ENCODE measurements at places on chromosomes 3 and 15. TPM values are rescaled to one million over a fixed set of nuclear protein-coding genes. Genes with fewer than 3 reads are reported as not detected.
A peak's percentile ranks its signal among the peaks of the same experiment; 100 is the strongest.

GRCh38 chr3:133362539-133362938, 37.3 kb upstream of the BFSP2 start:
- H3K36me3 ChIP-seq = no peaks in the 10 kb centered on the region
- no peak for DNase-seq
- no peak overlapping the region for H3K4me3 ChIP-seq
- H3K4me1 ChIP-seq = no peaks in the 10 kb centered on the region

GRCh38 chr15:86556396-86557017, 476.8 kb downstream of the AGBL1 start:
- no peak overlapping the region for H3K4me3 ChIP-seq
- peaks cover 8% of the 10 kb centered on the region for H3K4me1 ChIP-seq
- DNase-seq = no peak

UMPS gene
- polyA plus RNA-seq = 3.1 TPM

- DNase-seq = no peak
- H3K4me1 ChIP-seq = no peaks in the 10 kb centered on the region
- no peaks in the 10 kb centered on the region for H3K36me3 ChIP-seq
Observed at GRCh38 chr3:106231086-106231485, 362.3 kb upstream of the CBLB start.

NOX5 gene
- 0.37 TPM for polyA plus RNA-seq

A4GNT gene
- not detected for polyA plus RNA-seq

DNA sequence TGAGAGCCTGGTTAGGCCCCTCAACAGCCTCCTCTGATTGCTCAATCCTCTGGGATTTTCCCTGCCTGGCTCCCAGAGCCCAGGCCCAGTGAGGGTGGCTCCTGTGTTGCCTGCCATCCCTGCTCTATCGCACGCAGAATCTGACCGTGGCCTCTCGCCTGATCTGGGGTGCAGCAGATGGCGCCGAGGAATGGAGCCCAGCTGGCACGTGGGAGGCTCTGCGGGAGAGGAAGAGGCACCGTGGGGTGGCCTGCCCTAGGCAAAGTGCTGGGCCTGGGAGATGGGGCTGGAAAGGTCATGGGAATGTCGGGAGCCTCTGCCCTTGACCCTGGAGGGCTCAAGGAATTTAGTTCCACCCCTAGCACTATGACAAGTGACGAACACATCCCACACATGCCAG, 10.3 kb downstream of the SV2B start:
- H3K4me1 ChIP-seq = peaks cover under 1% of the 10 kb centered on the region
- no peak overlapping the region for H3K27ac ChIP-seq
- DNase-seq = no peak
- no peaks in the 10 kb centered on the region for H3K36me3 ChIP-seq
- H3K4me3 ChIP-seq = no peak overlapping the region

ZNF80 gene
- polyA plus RNA-seq = not detected

DNA sequence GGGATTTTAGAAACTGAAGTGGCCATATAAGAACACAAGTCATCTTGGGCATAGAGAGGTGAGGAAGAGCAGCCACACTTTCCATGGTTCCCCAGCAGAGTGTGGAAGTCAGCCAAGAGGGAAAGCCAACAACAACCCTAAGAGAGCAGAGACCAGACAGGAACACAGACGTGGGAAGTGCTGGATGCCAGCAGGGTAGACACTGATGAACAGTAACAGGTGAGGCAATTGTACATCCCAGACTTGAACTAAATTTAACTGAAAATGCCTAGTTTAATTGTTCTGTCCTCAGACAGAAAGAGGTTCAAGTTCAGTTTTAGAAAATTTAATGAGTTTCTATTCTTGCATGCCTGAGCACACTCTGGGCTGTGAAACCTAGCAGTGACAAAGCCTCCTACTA, 212.1 kb downstream of the ATP8B4 start:
- no peaks in the 10 kb centered on the region for H3K36me3 ChIP-seq
- no peak overlapping the region for H3K4me3 ChIP-seq
- H3K4me1 ChIP-seq = peaks cover 11% of the 10 kb centered on the region
- no peak overlapping the region for H3K27ac ChIP-seq
- no peak for DNase-seq
- H3K27me3 ChIP-seq = no peaks in the 10 kb centered on the region

RBPMS2 gene
- polyA plus RNA-seq = 310 TPM

NRG4 gene
- not detected for polyA plus RNA-seq

GRCh38 chr3:15903759-15904720, 106.3 kb upstream of the ANKRD28 start:
- H3K27ac ChIP-seq = peak overlapping the region; percentile 92
- H3K36me3 ChIP-seq = no peaks in the 10 kb centered on the region
- no peak overlapping the region for H3K4me3 ChIP-seq
- H3K27me3 ChIP-seq = no peaks in the 10 kb centered on the region
- DNase-seq = peak; percentile 73

P2RY12 gene
- polyA plus RNA-seq = 0.37 TPM

GRCh38 chr3:41836360-41837134, 125.4 kb downstream of the ULK4 start:
- H3K27ac ChIP-seq = no peak overlapping the region
- no peak overlapping the region for H3K4me3 ChIP-seq
- DNase-seq = no peak
- no peaks in the 10 kb centered on the region for H3K4me1 ChIP-seq
- H3K36me3 ChIP-seq = no peaks in the 10 kb centered on the region

DNA sequence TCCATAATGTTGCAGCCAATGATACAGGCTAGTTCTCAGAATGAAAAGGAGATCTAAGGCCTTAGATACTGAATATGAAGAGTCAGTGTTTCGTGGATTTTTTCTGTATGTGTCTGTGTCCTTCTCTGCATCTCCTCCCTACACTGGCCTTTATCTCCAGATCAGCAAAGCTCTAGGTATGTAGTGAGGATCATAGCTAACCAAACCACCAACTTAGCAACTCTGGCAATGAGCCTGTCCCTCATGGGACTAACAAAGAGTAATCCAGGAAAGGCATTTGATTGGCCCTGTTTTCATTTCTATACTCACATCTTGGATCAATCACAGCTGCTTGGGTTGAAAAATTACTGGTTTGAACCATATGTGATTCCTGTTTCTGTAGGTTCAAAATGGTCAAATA, 18.6 kb upstream of the CNTN3 start:
- no peaks in the 10 kb centered on the region for H3K4me1 ChIP-seq
- DNase-seq = no peak
- H3K4me3 ChIP-seq = no peak overlapping the region
- no peak overlapping the region for H3K27ac ChIP-seq

GRCh38 chr3:75951941-75952340, 166.6 kb upstream of the ZNF717 start:
- H3K4me1 ChIP-seq = no peaks in the 10 kb centered on the region
- no peak overlapping the region for H3K4me3 ChIP-seq
- H3K36me3 ChIP-seq = no peaks in the 10 kb centered on the region
- no peak for DNase-seq

DNA sequence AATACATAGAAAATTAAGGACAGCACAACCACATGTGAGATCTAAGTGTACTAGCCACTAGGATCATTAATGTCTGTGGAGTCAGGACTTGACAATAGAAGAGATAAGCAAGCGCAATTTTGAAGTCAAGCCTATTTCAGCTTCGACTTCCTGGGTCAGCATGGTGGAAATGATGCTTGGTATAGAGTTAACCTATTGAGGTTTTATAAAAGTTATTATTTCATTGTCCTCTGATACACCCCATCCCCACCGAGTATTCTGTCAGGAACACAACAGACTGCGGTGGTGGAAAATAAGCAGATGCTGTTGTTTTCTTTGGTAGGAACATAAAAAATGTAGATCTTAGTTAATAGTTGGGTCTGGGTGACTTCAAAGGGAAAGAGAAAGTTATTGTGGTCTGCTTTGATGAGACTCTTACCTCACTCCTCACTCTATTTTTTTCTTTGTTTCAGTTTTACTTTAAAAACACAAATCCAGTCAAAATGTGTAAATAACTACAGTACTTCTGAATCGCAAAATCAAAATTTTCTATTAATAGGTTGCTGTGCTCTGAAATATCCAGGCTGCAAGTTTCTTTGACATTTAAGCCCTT, 82.1 kb downstream of the IL5RA start:
- H3K27me3 ChIP-seq = peaks cover 8% of the 10 kb centered on the region
- H3K36me3 ChIP-seq = no peaks in the 10 kb centered on the region
- H3K4me1 ChIP-seq = no peaks in the 10 kb centered on the region
- no peak overlapping the region for H3K4me3 ChIP-seq
- no peak overlapping the region for H3K27ac ChIP-seq

DNA sequence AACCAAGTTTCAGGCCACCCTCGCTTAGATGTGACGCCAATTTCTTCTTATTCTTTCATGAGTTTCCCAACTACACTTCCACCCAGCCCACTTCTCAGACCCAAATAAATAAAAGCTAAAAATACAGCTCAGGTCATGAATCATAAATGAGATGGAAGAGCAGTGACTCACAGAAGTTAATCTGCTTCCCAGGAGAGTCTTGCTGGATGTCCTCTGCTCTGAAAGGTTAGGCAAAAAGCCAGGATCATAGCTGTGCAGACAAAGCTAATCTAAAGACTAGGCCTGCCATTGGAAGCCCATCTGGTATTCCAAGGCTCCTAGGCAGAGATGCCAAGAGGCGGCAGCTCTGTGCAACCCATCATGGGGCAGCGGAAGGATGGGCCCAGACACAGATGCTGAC, 24.1 kb downstream of the SHC4 start:
- no peak overlapping the region for H3K4me3 ChIP-seq
- no peak overlapping the region for H3K27ac ChIP-seq
- no peaks in the 10 kb centered on the region for H3K36me3 ChIP-seq
- no peaks in the 10 kb centered on the region for H3K27me3 ChIP-seq
- peaks cover 7% of the 10 kb centered on the region for H3K4me1 ChIP-seq

DNA sequence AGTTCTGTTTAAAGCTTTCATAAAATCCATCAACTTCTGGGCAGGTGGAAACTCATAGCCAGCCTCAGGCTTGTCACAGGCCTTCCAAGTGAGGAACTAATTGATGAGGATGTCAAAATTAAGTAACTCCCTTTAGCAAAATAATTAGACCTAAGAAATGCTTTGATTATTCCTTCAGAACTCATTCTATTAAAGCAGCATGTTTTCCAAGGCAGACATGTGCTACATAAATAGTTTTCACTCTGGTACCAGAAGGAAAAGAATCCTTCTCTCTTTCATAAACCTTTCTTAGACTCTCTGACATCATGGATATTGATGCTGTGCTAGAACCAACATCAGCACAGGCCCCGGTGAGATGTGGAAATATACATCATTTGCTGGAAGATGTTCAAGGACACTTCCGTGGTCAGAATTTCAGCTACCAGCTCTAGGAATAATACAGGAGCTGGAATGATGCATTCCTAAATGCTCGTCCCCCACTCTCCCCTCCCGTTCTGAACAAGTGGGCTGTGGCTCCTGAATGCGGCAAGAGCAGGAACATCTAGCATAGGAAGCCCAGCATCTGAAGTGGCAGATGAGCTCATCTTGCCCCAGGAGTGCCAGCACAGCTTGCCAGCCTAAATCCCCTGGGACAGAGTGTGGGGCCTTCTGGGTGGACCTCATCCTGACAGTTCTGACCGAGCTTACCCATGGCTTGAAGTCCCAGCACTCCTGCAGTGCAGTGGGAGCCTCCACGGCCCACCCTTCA, 82.4 kb downstream of the WWTR1 start:
- H3K27ac ChIP-seq = peak overlapping the region; percentile 93
- no peaks in the 10 kb centered on the region for H3K27me3 ChIP-seq
- peak; percentile 45 for DNase-seq
- peak overlapping the region; percentile 11 for H3K4me3 ChIP-seq
- peaks cover 100% of the 10 kb centered on the region for H3K4me1 ChIP-seq

GRCh38 chr15:96359616-96360521, 29.4 kb downstream of the NR2F2 start:
- peak; percentile 42 for DNase-seq
- peak overlapping the region; percentile 70 for H3K27ac ChIP-seq
- H3K36me3 ChIP-seq = no peaks in the 10 kb centered on the region
- peaks cover 15% of the 10 kb centered on the region for H3K4me1 ChIP-seq

GRCh38 chr3:175208326-175208725, 349.2 kb downstream of the NAALADL2 start:
- H3K27ac ChIP-seq = no peak overlapping the region
- no peaks in the 10 kb centered on the region for H3K36me3 ChIP-seq
- no peak for DNase-seq
- H3K4me1 ChIP-seq = no peaks in the 10 kb centered on the region
- H3K4me3 ChIP-seq = no peak overlapping the region
- H3K27me3 ChIP-seq = no peaks in the 10 kb centered on the region

GRCh38 chr15:60070838-60071493, 66.9 kb downstream of the FOXB1 start:
- no peak overlapping the region for H3K4me3 ChIP-seq
- no peaks in the 10 kb centered on the region for H3K4me1 ChIP-seq
- H3K36me3 ChIP-seq = no peaks in the 10 kb centered on the region
- H3K27ac ChIP-seq = no peak overlapping the region
- no peak for DNase-seq

- no peak for DNase-seq
- H3K27ac ChIP-seq = no peak overlapping the region
- H3K36me3 ChIP-seq = no peaks in the 10 kb centered on the region
- no peak overlapping the region for H3K4me3 ChIP-seq
- no peaks in the 10 kb centered on the region for H3K4me1 ChIP-seq
- no peaks in the 10 kb centered on the region for H3K27me3 ChIP-seq
Observed at GRCh38 chr15:69603369-69604071, 150.9 kb downstream of the RPLP1 start.

GRCh38 chr15:38600236-38600635, 35.6 kb upstream of the RASGRP1 start:
- H3K36me3 ChIP-seq = no peaks in the 10 kb centered on the region
- no peaks in the 10 kb centered on the region for H3K4me1 ChIP-seq
- H3K27ac ChIP-seq = no peak overlapping the region
- H3K27me3 ChIP-seq = no peaks in the 10 kb centered on the region
- no peak overlapping the region for H3K4me3 ChIP-seq
- no peak for DNase-seq

GRCh38 chr3:125152951-125153350, 59.6 kb downstream of the SLC12A8 start:
- H3K4me1 ChIP-seq = peaks cover 28% of the 10 kb centered on the region
- no peak overlapping the region for H3K4me3 ChIP-seq
- no peaks in the 10 kb centered on the region for H3K36me3 ChIP-seq
- no peak overlapping the region for H3K27ac ChIP-seq
- DNase-seq = no peak

CIP2A gene
- 0.59 TPM for polyA plus RNA-seq

MKRN3 gene
- polyA plus RNA-seq = not detected

TNFSF10 gene
- 17.9 TPM for polyA plus RNA-seq

DNA sequence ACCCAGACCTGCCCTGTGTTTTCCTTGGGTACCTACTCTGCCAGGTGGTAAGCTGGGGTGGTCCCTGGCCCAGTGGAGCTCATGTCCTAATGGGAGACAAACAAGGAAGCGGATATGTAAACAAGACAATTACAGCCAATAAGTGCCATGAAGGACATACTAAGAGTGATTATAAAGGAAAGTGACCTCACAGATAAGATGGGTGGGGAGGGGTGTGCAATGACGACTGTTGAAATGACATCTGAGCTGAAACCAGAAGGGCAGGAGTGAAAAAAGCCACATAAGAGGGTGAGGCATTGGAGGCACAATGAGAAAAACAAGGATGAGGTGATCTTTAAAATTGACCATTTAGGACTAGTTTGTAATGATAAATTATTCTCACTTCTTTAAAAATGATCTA, 336.2 kb upstream of the IL12A start:
- H3K27ac ChIP-seq = peak overlapping the region; percentile 23
- H3K4me3 ChIP-seq = no peak overlapping the region
- H3K4me1 ChIP-seq = no peaks in the 10 kb centered on the region
- H3K36me3 ChIP-seq = no peaks in the 10 kb centered on the region
